ENCODE measurements at places on chromosomes 13 and 19.

GRCh38 chr13:33213024-33213768, 72.4 kb downstream of the STARD13 start:
- no peak for DNase-seq

- no peak for DNase-seq
Observed at GRCh38 chr13:61036715-61037114, 378.9 kb downstream of the PCDH20 start.

DNA sequence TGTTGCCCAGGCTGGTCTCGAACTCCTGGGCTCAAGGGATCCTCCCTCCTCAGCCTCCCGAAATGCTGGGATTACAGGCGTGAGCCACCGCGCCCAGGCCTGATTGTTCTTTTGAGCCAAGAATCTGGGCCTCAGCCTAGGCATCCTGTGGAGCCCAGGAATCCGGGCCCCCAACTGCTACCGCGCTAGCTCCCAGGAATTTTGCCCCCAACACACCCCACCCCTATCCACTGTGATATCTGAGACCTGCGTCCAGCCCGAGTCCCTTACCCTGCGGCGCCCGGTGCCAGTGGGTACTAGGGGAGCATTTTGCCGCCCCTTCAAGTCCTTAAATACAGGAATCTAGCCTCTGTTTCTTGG, 838 bp upstream of the MYADM start:
- no peak for DNase-seq

DNA sequence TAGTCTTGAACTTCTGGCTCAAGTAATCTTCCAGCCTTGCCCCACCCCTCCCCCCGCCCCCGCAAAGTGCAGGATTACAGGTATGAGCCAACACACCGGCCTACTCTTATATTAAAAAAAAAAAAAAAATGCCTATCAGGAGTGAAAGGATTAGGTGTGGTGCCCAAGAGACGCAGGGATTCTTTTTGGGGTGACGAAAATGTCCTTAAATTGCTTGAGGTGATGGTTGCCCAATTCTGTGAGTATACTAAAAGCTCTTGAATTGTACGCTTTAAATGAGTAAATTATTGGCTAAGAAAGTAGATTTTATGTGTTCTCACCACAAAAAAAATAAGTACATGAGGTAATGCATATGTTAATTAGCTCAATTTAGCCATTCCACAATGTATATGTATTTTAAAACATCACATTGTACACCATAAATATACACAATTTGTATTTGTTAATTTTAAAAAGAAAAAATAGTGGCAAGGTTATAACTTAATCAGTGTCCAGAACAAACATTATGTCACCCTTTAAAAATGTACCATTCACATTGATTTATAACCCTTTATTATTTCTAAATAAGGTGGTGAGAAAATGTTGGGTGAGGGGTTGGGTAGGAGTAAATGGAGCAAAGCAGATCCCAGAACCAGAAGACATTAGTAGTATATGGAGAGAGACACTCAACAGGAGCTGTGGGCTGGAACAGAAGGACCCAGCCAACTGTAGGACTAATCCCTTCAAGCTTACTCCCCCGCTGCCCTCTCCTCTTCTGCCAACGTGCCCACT, 3.9 kb downstream of the IGSF23 start:
- no peak for DNase-seq

DNA sequence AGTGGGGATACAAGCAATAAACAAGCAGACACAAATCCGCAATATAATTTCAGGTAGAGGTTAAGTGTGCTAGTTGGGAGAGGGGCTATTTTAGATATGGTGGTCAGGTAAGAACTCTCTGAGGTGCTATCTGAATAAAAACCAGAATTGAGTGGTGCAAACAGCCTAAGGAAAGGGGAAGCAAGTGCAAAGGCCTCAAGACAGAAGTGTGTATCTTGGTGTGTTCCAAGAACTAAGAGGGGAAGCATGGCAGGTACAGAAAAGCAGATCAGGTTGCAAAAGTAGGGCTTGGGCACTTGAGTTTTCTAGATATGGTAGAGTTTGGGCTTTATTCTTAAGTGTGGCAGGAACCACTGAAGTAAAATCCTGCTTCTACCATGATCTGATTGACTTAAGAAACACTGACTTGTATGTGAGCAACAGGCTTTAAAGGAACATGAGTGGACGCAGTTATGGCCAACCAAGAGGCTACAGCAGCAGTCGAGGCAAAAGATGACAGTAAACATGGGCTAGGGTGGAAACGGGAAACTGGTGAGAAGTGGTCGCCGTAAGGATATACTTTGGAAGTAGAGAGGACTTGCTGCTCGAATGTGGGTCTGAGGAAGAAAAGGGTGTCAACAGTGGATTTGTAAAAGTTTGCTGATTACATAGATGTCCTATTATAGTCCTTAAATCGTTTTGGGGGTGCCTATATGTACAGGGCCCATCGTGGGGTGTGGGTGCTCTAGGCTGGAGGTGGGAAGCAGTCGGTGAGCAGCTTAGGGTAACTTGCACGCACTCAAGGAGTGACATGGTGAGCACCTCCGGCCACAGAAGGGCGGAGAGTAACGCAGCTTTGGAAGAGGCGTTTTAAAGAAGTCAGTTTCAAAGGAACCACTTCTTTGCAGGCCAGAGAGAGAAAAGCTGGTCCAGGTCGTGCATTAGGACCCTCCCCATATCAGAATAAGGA, 677 bp downstream of the TGDS start:
- no peak for DNase-seq

GRCh38 chr13:33723365-33723764, 94.6 kb upstream of the RFC3 start:
- DNase-seq: no peak

DNA sequence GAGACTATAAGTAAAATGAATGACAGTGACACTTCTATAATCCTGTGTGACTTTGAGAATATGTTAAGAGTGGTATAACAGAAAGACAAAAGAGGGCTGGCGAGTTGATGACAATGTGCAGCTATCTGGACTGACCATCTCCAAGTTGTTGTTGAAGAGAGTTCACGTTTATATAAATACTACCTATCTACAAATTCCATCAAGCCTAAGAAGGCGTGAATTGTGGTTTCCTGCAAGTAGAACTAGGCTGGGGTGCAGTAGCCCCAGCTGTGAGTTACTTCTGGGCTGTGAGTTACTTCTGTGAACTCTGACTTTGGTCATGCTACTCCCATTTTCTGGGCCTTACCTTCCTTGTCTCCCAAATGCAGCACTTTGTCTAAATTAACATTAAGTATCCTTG, 561.0 kb downstream of the TBC1D4 start:
- DNase-seq: no peak

GRCh38 chr19:19425170-19425875, 19.8 kb downstream of the GATAD2A start:
- no peak for DNase-seq

- DNase-seq: peak; percentile 75
Observed at GRCh38 chr19:17394891-17395415, 957 bp upstream of the CCDC194 start.

DNA sequence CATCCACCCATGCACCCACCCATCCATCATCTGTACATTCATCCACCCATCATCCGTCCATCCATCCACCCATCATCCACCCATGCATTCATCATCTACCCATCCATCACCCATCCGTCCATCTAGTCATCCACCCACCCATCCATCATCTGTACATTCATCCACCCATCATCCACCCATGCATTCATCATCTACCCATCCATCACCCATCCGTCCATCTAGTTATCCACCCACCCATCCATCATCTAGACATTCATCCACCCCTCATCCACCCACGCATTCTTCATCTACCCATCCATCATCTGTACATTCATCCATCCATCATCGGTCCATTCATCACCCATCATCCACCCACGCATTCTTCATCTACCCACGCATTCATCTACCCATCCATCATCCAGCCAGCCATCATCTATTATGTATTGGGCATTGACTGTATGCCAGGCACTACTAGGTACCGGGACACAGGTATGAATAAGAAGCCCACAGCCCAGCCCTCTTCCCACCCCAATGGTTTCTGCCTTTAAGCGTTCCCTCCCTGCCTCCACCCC, 16.7 kb upstream of the GALP start:
- DNase-seq: no peak

DNA sequence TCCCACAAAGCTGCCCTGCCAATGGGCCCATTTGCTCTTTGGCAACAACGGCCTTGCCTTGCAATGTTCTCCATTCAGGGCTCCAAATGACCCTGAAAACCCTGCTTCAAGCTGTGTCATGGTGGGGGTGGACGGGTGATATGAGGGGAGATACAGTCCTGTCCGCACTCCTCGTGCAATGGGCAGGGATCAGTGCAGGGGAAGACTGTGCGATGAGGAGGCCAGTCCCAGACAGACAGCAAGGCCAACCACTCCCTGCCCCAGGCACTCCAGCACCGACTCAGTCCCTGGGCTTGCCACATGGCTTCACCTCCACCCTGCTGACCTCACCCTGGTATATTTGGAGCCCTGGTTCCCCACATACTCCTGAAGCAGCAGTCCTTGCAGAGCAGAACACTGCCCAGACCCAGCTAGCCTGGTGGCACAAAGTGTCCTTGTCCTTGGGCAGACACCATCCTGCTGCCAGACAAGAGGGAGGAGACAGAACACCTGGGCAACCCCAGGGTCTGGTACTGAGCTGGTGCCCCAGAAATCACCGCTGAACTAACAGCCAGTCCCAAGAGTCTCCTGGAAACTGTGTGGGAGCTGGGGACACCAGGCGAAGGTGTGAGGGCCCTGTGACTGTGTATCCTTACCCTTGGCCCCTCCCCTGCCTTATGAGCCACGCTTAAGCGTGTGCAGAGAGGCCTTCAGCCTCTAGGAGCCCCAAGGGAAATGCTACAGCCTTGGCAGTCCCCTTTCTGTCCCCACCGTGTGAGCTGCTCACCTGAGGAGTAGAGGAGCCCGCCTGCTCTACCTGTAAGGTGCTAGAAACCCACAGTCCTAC, 9.1 kb upstream of the SLC35E1 start:
- no peak for DNase-seq

GRCh38 chr19:44341794-44342193, 14.7 kb downstream of the ZNF112 start:
- no peak for DNase-seq

GRCh38 chr13:30608364-30608763, 9.4 kb upstream of the USPL1 start:
- no peak for DNase-seq

- DNase-seq: no peak
Observed at GRCh38 chr19:18832306-18833140, 764 bp downstream of the UPF1 start.

DNA sequence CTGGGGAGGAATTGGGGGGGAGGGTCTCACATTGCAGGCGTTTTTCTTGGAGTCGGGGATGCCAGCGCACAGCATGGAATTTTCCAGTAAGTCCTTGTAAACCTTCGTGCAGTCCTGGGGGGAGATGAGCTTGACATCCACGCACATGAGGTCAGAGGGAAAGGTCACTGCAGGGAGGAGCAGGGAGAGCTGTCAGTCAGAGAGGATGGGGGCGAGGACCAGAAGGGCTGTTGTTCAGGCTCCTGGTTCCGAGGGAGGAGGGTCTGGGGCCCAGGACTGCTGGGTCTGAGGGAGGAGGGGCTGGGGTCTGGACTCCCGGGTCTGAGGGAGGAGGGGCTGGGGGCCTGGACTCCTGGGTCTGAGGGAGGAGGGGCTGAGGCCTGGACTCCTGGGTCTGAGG, 4.0 kb downstream of the KLK7 start:
- DNase-seq: no peak

- DNase-seq: no peak
Observed at GRCh38 chr19:24159707-24160106, 72.7 kb downstream of the ZNF254 start.

DNA sequence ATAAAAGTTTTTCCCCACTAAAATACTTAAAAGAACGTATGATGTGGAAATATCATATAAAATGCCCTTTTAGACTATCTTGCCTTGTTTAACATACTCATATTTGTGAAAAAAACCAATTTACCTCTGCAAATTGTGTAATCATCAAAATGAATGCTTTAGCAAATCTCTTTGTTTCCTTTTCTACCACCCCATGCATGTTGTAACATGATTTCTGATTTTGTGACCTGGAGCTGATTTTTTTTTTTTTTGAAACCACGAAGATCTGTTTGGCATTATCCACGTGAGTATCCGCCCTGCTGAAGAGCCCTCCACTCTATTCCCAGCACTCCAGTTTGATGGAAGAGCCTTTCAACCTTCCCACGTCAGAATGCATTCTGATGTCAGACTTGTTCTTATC, 245.8 kb upstream of the NBEA start:
- DNase-seq: no peak

DNA sequence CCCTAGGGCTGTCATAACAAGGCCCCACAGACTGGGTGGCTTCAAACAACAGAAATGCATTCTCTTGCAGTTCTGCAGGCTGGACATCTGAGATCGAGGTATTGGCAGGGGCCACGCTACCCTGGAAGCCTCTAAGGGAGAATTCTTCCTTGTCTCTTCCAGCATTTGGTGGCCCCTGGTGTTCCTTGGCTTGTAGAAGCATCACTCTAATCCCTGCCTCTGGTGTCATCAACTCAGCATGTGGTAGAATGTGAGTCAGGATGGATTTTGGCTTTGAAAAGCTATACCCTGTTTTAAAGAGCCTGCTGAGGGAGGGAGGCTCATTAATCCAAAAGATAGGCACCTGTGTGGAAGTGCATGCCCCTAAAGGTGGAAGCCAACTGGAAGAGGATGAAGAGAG, 7.9 kb upstream of the GGACT start:
- no peak for DNase-seq

DNA sequence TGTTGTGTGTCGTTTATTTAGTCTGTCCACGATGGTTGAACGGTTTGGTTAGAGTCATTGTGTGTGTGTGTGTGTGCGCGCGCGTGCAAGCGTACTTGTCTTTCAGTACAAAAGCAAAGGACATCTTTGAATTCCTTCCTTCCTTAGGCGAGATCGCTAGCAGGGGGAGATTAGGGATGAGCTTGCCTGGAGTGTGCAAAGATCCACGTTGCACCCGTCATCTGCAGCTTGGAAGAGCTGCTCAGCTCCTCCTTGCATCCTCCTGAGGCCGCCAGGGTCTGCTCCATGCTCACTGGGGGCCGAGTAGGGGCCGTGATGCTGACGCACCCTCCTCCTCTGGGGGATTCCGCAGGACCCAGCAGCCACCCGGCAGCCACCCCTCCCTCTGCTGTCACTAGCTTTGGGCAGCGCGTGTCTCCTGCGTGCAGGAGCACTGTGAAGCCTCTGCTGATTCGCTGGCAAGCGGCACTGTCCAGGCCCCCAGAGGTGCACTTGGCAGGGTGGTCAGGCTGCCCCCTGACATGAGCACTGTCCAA, 137.3 kb downstream of the KDM4B start:
- no peak for DNase-seq

DNA sequence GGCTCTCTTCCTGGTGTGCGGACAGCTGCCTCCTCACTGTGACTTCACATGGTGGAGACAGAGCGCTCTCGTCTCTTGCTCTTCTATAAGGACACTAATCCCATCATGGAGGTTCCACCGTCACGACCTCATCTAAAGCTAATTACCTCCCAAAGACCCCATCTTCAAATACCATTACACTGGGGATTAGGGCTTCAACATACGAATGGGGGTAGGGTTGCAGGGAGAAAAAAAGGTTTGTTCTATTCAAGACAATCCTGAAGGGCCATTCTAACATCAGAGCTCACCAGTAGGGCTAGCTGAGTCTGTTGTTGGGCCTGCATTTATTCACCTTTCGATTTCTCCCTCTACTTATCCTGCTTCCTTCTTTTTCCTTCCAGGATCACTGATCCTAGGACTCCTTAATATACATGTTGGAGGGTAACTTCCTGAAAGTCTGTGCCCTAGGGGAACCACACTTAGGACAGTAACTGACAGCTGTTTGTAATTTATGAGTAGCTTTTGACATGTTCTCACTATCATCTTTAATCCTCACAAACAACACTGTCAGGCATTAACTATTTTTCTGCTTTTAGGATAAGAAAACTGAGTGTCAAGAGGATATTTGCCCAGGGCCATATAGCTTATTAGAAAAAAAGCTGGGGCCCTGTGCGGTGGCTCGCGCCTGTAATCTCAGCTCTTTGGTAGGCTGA, 18.8 kb upstream of the GTF2F2 start:
- no peak for DNase-seq

GRCh38 chr13:77853703-77854102, 64.9 kb downstream of the EDNRB start:
- no peak for DNase-seq
